ENCODE measurements at places on chromosomes 3 and 15.
A peak's percentile ranks its signal among the peaks of the same experiment; 100 is the strongest.

GRCh38 chr3:46946856-46947545 lies 29.5 kb downstream of the CCDC12 start:
- peak; percentile 72 for DNase-seq

DNA sequence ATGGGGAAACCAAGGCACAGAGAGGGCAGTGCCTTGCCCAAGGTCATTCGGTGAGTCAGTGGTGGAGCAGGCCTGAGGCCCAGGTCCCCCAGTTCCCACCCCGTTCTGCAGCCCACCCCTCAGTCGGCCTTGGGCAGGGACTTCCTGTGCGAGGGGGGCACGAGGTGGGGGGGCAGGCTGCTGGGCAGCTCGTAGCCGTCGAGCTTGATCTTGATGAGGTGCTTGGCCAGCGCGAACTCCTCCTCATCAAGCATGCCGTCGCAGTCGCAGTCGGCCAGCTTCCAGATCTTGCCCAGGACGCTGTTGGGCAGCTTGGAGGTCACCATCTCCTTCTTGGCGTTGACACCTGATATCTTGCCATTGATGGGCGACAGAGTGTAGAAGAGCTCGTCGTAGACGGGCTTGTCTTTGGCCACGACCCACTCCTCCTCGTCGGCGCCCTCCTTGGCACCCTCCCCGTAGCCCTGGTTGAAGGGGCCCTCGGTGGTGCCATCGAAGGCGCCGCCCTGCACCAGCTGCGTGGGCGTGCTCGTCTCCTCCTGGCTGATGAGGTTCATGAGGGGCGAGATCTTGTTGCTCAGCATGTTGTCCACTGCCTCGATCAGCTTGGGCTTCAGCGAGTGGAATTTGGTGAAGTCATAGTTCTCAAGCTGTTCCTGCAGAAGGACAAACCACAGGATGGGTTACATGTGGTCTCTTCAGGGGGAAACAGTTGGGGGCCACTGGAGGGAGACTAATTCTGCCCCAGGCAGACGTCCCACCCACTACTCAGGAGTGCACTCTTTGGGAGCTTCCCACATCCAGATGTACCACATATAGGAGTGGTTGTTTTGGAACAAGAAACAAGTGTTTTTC lies 6.9 kb upstream of the SPTBN5 start:
- DNase-seq: no peak

DNA sequence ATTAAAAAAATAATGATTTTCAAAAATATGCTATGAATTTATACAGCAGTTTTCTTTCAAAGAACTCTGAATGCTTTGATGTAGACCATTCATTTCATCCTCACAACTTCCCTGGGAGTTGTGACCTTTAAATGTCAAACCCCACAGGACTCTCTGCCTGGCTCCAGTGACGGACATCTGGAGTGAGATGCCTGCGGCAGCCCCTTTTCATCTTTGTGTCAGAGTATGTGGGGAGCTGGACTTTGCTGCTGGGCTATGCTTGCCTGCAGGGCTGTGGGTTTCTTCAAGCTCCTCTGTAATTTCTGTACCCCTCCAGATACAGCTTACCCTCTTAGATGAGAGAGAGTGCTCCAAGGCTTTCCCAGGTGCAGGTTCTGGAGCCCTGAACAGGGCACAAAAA lies 70.6 kb upstream of the RASGRP1 start:
- no peak for DNase-seq

- no peak for DNase-seq
Observed at GRCh38 chr3:144458283-144458682, 486.7 kb downstream of the DIPK2A start.

DNA sequence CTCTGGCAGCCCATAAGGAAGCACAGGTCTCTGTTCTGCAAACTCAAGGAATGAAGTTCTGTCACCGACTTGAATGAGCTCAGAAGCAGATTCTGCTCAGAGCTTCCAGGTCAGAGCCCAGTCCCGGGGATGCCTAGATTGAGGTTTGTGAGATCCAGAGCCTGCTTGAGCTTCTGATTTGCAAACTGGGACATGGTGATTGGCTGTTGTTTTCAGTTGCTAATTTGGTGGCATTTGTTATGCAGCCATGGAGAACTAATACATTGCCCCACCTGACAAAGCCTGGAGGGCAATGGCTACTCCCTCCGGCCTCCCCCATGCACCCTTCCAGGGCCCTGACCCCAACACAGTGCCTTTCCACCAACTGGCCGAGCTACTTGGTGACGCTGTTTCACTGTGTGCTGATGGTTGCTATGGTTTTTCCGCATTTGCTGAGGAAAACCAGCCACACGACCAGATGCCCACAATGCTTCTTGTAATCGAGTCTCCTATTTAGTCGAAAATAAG lies 379.5 kb upstream of the ATP10A start:
- no peak for DNase-seq

- no peak for DNase-seq
Observed at GRCh38 chr3:4600493-4600892, 107.3 kb downstream of the ITPR1 start.

- DNase-seq: no peak
Observed at GRCh38 chr3:10548992-10549391, 43.6 kb upstream of the ATP2B2 start.

GRCh38 chr15:42918047-42918446 lies 2.5 kb downstream of the TTBK2 start:
- no peak for DNase-seq
